ENCODE measurements at places on chromosomes 16 and 17.

- DNase-seq = no peak
Observed at GRCh38 chr16:7602291-7602950, 269.8 kb downstream of the RBFOX1 start.

- DNase-seq = no peak
Observed at GRCh38 chr16:1159973-1160772, 7.3 kb downstream of the CACNA1H start.

- no peak for DNase-seq
Observed at GRCh38 chr17:10748531-10749181, 18.8 kb upstream of the TMEM220 start.

DNA sequence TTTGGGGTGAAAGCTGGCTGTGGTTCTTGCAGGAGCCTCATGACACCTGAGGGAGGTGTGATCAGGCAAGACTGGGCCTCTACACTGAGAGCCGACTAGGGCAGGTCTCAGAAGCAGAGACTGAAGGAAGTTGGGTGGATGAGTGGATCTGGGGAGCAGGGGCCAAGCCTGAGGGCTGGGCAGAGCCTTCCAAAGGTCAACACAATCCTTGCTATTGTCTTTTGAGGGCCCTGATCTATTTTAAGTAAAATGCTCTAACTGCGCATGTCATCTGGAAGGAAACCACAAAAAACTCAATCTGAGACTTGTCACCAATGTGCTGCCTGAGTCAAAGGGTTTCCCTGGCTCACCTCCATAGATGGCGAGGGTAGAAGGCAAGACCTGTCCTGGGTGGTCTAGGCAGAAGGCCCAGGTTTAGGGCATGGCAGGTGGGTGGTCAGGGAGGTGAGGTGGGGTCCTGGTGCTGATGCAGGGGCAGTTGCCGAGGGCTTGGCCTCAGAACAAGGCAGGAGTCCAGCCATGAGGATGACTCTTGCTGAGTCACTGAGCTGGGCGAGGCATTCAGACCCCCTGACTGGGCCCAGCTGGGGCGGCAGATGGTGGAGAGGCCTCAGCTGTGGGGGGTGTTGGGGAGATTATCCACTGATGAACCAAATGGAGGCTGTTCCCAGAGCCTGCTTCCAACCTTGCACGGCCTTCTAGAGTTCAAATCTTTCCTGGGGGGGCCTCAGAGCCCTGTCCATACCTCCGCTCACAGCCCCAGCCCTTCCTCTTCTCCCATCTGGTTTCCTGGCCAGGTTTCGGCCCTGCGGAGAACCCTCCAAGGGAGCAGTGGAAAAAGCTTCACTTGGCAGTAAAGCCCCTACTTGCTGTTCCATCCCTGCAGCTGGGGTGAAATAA lies 5.1 kb downstream of the MVP start:
- DNase-seq = peak; percentile 59

DNA sequence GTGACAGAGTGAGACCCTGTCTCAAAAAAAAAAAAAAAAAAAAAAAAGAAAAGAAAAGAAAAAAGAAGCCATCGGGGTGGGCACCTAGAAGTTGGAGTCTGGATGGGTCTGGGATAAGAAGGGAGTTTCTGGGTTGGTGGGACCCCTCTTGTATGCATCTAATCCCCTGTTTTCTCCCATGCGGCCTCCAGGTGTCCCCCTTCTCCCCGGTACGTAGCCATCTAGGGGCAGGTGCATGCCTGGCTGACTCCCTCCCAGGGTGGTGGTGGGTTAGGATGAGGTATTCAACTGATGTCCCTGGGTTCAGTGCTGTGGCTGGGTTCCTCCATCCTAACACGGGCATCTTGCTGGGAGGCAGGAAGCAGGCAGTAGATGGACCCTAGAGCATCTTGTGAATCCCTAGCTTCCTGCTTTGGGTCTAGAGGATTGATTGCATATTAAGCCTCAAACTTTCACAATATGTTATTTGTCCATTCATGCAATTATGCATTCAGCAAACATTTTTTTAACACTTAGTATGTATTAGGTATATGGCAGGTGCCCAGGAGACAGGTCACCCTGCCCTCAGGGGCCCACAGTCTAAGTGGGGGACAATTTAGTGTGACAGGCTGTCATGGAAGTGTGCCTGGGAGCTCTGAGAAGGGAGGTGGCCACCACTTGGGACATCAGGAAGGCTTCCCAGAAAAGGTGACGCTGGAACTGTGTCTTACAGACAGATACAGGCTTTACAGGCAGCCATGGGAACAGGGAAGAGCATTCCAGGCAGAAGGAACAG lies 13.1 kb downstream of the FMNL1 start:
- DNase-seq = no peak

DNA sequence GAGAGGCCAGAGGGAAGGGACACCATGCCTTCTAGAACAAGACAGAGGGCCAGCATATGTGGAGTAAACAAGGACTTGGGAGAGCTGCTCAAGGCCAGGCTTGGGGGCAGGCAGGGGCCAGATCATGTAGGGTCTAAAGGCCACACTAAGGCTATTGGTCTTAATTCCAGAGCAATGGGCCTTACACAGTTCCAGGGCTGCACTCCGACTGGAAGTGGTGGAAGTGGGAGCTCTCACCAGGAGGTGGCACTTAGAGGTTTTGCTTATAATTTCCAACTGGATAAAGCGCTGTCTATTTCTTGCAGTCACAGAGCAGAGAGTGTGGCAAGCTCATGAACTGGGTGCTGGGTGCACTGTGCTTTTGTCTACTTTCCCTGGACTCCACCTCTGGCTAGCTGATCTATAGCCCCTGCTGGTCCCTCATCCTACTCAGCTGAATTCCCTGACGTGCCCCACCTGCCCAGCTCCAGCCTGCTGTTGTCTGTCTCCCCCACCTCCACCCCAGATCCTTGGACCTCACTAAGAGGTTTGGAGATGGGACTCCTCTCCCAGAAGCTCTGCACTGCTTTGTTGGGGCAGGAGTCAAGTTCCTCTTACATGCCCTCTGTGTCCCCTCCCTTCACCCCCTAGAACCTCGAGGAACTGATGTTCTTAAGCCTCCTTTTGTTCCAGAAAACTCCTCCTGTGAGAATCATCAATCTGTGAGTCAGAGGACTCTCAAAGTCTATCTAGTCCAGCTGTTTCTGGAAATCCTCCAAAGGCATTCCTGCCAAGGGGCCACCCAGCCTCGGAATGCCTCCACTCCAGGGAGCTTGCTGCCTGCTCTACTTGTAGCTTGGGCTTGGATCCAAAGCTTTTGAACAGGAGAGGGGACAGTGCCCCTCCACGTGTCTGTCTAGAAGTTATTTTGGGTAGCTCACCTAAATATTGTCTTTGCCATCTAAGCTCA lies 48.1 kb upstream of the KSR1 start:
- DNase-seq = peak; percentile 62

DNA sequence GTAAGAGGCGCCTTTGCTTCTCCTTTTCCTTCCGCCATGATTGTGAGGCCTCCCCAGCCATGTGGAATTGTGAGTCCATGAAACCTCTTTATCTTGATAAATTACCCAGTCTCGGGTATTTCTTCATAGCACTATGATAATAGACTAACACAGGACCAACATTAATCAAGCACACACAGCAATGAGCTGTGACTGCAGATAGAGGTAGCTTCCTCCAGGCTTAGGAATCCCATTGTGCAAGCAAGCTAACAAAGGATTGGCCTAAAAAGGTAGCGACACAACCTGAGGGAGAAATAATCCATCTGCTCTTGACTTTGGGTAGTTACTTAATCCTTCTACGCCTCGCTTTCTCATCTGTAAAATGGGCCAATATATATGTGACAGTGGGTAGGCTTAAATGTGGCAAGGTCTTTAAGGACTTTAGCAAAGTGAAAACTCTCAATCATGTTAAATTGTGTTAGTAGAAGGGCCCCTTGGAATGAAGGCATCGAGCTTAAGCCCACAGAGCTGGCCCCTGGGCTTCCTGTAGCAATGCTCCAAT lies 393.6 kb downstream of the SOX9 start:
- peak; percentile 51 for DNase-seq

GRCh38 chr17:48842746-48843145 lies 11.9 kb downstream of the CALCOCO2 start:
- no peak for DNase-seq

DNA sequence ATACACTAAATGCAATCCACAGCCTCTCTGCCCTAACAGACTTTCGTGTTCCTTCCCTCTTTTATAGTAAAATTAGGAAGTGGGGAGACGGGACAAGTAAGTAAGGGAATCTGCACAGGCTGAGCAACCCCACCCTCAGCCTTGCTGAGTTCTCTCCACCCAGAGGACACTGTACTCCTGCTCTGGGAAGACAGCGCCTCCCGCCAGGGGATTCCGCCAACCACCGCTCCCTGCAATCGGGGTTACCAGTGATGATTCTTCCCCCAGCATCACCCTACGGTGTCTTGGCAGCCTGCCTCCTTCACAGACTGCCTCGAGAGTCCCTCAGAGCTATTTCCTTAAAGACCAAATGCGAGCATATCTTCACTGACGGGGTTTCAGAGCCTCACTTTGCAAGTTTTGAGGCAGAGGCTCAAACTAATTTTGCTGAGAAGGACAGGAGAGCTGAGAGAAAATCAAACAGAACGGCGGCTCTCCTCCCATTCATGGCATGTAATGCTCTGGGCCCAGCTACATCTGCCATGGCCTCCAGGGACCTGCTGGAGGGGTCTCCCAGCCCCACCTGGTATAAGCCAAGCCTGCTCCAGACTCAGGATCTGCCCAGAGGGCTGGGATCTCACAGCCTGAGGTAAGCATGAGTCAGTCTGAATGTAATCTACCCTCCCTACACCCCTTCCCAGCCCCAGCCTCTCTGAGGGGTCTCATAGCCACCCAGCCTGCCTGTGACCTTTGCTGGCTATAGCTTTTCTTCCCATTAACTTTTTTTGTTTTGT lies 22.7 kb upstream of the ASGR2 start:
- DNase-seq = no peak

DNA sequence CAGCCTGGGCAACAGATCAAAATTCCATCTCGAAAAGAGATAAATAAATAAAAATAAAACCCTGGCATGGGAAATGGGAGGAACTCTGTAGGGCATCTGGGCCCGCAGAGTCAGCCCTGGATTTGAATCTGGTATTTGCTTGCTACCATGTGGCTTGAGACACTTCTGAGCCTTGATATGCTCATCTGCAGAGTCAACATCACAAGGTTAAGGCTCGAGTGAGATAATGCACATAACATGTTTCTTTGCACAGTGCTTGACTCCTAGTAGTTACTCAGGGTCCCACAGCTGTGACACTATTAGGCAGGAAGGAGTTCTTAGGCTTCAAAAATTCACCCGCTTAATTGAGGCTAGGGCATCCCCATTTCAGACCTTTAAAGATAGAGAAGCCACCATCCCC lies 21.3 kb downstream of the CDK5RAP3 start:
- no peak for DNase-seq

GRCh38 chr17:75252039-75252816 lies 9.2 kb downstream of the GGA3 start:
- no peak for DNase-seq

DNA sequence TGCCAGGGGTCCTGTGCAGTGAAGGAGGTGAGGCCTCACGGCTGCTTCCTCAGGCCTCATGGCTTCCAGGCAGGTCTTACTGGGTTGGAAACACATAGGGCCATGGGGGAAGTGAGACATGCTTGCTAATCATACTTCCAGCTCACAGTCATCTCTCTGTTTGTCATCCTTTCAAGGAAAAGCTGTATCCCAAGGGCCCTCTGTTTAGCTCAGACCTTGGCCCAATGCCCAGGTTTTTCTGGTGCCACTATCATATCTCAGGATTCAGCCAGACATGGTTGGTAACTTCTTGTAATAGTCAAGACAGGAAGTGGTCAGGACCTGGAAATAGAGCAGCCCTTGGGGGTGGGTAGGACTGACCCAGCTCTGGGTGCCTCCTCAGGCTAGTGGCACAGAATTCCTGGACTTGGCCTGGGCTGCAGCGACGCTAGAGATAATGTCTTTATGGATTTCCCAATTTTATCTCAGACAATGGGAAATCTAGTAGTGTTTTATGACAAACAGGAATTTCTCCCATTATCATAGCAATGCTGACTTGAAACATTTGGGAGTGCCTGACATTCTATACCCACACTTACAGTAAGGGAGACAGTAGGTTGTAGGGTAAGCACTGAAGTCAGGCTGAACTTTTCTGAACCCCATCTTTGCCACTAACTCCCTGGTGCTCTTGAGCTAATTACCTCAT lies 13.5 kb upstream of the ITGB3 start:
- peak; percentile 93 for DNase-seq

DNA sequence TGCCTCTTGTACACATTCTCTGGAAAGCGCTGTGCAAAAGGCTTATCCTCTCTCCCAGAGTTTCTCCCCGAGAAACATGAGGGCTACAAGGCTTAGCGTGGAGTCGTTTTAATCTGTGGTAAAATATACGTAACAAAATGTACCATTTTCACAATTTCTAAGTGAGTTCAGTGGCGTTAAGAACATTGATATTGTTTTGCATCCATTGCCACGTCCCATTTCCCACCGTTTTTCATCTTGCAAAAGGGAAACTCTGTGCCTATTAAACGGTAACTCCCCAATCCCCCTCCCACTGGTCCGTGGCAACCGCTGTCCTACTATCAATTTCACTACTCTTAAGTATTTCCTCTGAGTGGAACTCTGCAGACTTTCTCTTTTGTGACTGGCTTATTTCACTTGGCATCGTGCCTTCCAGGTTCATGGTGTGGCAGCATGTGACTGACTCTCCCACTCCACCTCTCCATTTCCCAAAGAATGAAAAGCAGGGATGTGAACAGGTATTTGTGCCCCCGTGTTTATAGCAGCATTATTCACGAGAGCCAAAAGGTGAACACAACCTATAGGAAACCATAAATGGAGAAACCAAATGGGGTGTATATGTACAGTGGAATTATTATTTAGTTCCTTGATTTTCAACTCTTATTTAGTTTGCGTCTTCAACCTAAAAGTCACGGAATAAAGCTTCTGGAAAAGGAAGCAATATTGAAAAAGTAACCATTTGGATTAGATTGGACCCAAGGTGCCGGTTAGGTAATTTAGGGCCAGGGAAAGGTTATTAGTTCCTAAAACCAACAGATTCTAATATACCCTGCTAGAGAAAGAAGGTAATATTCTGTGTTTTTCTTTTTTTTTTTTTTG lies 1.1 kb upstream of the USP32 start:
- DNase-seq = peak; percentile 35

- DNase-seq = no peak
Observed at GRCh38 chr16:64952177-64952576, 169.7 kb downstream of the CDH11 start.

- no peak for DNase-seq
Observed at GRCh38 chr17:36715951-36716350, 114.6 kb downstream of the MRM1 start.

GRCh38 chr17:13569398-13570123 lies 32.2 kb downstream of the HS3ST3A1 start:
- no peak for DNase-seq

GRCh38 chr16:54437921-54438320 lies 151.3 kb upstream of the IRX3 start:
- DNase-seq = no peak
